ENCODE measurements at places on chromosomes 2 and 18.

DNA sequence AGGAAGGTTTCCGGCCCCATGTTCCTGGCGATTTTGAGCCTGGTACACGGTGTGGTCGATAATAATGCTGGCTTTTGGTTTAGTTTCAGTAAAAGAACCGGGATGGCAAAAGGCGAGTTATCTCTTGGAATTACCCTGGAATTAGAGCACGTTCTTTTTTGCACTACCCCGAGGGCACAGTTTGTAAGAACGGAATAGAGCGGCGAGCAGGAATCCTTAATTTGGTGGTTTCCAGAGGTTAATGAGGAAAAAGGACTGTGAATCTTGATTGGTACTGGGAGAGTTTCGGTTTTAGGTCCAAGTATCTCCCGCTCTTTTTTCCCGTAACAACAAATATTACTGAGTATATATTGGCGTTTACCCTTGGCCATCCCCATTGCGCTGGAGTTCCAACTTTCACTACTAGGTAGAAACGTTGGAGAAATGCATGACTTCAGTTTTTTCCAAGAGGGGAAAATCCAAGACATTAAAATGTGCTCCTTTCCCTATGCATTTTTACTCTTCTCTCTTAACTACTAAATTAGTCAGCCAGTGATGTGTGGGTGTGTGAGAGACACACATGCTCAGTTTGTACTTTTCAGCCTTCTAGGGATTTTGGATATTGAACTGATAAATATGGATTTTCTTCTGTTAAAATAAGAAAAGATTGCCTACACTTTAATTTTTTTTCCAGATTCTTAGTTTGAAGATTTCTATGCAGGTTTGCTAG is 160.8 kb downstream of the AGPS start:
- DNase-seq = peak; percentile 26

DNA sequence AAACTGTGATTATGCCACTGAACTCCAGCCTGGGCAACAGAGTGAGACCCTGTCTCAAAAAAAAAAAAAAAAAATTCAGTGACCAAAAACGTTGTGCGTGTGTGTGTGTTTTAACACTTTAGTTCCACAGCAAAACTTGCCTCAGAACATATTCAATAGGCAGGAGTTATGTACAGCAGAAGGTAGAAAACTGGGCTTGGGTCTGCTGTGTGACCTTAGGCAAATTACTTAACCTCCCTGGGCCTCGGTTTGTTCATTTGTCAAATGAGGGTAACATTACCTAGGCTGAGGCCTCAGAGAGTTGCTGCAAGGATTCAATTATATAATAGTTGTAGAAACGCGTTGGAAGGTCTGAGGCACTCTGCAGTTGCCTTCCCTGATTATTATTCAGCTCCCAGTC is 10.3 kb upstream of the SCG2 start:
- no peak for DNase-seq

GRCh38 chr2:133780099-133780996 is 212.1 kb upstream of the NCKAP5 start:
- peak; percentile 79 for DNase-seq

DNA sequence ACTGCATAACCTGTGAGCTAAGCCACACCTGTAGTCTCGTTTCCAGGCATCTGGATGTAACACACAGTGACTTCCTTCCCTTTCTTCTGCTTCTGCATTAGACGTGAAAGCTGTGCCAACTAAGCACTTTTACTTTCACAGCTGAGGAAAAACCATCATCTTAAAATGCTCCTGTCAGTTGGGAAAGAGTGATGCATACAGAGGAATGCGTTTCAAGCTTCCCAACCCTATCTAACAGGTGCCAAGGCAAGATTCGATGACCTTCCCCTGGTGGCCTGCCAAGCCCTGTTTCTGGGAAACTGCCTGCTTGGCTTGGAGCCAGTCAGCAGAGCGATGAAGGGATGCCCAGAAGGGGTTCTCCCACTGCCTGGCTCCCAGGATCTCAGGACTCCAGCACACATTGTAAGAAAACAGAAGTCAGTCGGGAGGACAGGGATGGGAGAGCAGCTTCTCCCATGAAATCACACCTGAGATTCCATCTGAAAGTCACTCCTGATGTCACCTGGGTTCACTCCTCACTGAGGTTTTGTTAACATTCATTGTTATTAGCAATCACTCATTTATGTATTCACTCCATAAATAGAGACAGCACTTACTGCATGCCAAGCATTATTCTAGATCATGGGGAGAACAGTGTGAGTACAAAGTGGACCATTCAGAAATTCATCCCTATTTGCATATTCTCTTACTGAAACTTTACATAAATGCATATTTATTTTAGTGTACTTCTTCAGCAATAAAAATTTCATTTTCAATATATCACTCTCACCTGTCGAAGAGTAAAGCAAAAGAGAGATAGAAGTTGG is 64.1 kb downstream of the DTNA start:
- DNase-seq = no peak
